ENCODE measurements at places on chromosomes 2 and 18.
A peak's percentile ranks its signal among the peaks of the same experiment; 100 is the strongest.

GRCh38 chr18:48884771-48885170 is 66.0 kb downstream of the SMAD7 start:
- DNase-seq: no peak

DNA sequence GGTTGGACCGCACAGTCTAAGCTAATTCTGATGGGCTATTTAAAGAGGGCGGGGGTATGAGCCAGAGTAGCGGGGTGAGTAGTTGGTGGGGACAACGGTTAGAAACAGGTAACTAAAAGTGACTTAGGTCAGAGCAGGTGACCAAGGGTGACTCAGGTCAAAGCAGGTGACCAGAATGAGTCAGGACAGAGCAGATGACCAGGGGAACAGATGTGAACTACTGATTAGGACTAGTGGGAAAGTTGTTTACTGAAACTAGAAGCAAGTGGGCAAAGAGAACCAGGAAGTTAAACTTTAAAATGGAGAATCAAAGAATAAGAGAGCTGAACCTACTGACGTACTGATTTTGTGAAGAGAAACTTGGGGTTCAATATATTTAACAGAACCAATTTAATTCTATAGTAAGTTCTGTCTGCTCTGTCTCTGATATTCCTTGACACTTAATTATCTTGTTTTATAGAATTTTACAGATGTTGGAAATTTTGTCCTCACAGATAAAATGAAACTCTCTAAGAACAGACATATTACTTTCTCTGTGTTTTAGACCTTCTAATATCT is 7.8 kb upstream of the LRRTM1 start:
- no peak for DNase-seq

- DNase-seq: no peak
These were observed 13.3 kb upstream of the ACTR2 start for GRCh38 chr2:65214361-65214760.

DNA sequence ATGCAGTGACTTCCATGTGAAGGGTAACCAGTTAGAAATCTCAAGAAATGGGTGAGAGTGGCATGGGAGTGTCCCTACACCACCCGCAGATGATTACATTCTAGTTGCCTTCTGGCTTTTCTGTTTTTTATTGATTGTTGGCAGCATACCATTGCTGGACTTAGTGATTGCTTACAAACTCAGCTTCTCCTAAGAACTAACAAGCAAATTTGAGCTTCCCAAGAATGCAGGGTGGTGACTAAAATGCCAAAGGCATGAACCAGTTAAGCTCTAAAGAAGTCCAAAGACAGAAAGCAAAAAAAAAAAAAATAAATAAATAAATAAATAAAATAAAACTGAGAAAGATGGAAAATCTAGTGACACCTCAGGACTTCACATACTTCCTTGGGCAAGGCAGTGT is 245.5 kb upstream of the PARD3B start:
- DNase-seq: no peak

DNA sequence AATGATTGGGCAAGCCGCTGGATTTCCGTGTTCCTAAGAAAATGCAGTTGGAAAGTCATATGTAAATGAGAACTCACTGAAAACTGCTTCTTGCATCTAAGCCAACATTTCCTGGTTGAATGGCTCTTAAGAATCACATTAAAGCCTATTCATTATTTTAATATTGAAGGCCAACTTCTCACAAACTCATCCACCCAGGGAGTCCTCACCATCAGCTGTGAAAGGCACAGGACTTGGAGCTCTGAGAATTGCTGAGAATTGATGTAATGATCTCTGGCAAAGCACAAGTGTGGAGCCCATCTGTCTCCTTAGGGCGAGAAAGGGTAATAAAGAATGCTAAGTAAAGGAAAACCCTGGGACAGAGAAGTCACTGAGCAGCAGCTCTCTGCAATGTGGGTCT is 55.9 kb upstream of the APCDD1 start:
- DNase-seq: no peak

- DNase-seq: no peak
These were observed 64.9 kb downstream of the EML4 start for GRCh38 chr2:42233976-42234441.

GRCh38 chr2:146523196-146523595 is 1321.6 kb upstream of the ACVR2A start:
- no peak for DNase-seq

DNA sequence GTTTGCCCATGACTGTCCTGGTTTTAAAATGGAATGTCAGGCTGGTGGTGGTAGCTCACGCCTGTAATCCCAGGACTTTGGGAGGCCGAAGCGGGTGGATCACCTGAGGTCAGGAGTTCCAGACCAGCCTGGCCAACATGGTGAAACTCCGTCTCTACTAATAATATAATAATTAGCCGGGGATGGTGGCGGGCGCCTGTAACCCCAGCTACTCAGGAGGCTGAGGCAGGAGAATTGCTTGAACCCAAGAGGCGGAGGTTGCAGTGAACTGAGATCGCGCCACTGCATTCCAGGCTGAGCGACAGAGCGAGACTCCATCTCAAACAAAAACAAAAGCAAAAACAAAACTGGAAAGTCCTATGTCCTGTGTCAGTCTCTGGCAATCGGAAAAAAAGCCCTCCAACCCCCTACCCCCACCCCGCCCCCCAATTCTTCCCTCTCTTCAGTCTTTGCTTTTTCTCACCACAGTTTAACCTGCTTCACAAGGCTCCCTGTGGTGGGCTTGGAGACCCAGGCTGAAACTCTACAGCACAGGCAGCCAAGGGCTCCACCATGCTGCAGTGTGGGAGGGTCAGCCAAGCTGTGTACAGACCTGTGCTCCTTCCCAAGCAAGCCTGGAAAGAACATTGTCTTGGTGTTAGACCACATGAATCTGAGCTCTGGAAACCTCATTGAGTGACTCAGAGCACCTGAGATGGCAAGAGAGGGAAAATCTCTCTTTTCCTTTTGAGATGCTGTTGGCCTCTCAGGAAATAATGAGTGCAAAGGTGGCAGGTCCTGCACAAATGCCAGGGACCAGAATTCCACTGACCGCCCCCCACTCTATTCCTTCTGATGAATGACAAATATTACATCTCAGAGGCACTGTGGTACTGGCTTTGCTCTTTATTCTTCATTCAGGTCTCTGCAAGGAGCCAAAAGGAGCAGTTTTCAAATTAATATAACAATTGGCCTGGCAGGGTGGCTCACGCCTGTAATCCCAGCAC is 16.7 kb downstream of the MYCN start:
- DNase-seq: no peak

DNA sequence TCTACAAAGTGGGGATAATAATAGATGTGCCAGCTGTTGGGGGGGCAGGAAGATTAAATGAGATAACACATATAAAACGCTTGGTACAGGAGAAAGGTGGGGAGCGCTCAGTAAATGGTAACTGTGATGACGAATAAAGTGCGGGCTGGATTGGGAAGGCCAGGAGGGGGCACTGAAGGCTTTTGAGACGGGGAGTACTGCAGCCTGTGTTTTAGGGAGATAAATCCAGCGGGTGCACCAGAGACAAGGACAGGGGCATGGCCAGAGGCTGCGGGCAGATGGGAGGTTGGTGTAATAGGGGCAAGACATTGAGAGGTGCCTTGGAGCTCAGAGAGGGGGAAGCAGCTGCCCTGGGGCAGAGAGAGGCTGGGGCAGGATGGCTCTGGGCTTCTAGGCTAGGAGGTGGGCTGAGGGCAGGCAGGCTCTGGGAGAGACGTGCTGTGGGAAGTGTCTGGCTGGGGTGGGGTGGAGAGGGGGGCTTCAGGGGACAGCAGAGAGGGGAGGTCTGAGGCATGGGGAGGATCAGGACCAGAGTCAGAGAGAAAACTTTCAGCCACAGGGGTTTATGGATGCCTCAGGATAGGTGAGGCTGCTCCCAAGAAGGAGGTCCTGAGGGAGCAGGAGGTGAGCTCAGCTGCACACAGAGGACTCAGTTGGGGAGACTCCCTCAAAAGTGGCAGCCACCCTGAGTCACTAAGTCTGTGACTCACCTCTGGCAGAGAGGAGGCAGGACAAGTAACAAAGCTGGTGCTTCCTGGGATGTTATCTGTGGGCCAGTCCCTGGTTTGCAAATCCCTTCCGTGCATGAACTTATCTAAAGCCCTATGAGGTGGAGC is 18.8 kb downstream of the TEX44 start:
- peak; percentile 53 for DNase-seq

DNA sequence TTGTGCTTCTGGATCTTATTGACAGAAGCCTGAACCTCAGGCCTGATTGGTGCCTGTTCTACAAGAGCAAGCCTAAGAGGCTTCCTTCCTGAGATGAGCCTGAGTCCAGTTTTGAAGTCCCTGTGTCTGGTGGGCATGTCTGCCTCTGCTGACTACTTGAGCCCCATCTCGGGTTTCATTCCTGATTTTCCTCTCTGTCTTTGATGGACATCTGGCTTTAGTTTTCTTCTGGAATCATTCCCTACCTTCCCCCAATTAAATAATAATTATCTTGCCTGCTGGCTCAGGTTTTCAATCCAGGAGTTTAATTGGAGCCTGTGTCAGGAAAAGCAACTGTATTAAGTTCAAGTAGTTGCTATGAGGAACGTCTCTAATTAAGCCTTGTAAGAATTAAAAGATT is 135.5 kb upstream of the MC4R start:
- DNase-seq: no peak

- DNase-seq: no peak
These were observed 2116.2 kb upstream of the PIK3C3 start for GRCh38 chr18:39838831-39839230.

- no peak for DNase-seq
These were observed 227.1 kb upstream of the ID2 start for GRCh38 chr2:8454797-8455196.

- no peak for DNase-seq
These were observed 337.8 kb downstream of the AGPS start for GRCh38 chr2:177730363-177730762.

GRCh38 chr18:57534511-57534909 is 52.0 kb downstream of the FECH start:
- DNase-seq: no peak

DNA sequence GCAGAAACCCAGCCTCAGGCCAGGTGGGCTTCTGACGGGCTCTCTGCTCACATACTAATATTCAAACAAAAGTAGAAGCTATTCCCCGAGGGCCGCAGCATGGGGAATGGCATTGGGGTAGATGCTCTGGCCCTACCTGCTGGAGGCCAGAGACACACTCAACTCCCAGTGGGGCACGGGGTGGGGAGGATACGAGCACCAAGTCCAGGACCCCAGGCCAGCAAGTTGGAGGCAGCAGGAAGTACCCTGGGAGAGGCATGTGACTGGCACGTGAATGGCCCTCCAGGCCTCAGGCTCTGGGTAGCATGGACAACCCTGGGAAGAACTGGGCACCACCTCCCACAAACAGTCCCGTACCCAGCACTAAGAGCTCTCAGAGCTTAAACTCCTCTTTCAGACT is 3.8 kb downstream of the DNMT3A start:
- no peak for DNase-seq

- DNase-seq: no peak
These were observed 8.5 kb upstream of the SPATS2L start for GRCh38 chr2:200297989-200298388.

DNA sequence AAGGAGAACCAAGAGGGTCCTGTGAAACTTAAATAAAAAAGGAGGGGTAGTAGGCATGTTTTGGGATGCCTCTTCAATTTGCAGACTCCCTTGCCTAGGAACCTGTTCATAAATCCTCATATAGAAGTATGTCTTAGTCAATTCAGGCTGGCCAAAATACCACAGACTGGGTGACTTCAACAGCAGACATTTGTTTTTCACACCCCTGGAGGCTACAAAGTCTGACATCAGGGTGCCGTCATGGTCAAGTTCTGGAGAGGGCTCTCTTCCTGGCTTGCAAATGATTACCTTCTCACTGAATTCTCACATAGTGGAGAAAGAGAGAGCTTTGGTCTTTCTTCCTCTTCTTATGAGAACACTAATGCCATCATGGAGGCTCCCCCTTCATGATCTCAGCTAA is 4.1 kb upstream of the TCF4 start:
- DNase-seq: no peak

DNA sequence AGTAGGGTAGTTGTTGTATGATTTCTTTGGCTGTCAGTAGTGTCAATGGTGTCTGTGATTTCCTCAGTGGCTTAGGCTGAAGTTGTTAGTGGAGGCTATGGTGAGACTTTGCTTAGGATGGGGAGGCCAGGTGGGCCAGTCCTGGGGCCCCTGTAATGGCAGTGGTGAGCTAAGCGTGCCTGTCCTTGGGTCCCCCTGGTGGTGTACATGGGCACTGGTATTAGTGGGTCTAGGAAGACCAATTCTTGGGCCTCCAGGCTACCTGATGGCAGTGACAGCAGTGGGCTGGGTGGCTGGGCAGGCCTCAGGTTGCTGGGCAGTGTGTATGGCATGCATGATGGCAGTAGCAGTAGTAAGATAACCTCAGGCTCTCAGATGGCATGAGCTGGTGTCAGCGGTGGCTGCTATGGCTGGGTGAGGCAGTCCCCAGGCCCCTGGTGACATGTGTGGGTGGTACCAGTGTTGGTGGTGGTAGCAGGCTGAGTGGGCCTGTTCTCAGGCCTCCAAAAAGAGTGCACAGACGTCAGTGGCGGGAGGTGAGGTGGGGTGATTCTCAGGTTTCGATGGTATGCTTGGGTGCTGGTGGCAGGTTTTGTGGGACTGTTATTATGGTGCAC is 103.2 kb downstream of the KLHL14 start:
- DNase-seq: no peak

- no peak for DNase-seq
These were observed 45.3 kb downstream of the LRPPRC start for GRCh38 chr2:43950383-43951008.

GRCh38 chr2:111194835-111195621 is 74.3 kb downstream of the BCL2L11 start:
- DNase-seq: no peak

Measured in activated CD4-positive, alpha-beta T cell treated with anti-CD3 and anti-CD28 coated beads for 4 hours (primary cell).